ENCODE measurements at places on chromosomes 12 and 14.
A peak's percentile ranks its signal among the peaks of the same experiment; 100 is the strongest.

GRCh38 chr14:25887251-25887878 lies 710.5 kb downstream of the NOVA1 start:
- no peak for DNase-seq

- peak; percentile 56 for DNase-seq
These were observed 14.9 kb upstream of the NFKBIA start for GRCh38 chr14:35419429-35419841.

DNA sequence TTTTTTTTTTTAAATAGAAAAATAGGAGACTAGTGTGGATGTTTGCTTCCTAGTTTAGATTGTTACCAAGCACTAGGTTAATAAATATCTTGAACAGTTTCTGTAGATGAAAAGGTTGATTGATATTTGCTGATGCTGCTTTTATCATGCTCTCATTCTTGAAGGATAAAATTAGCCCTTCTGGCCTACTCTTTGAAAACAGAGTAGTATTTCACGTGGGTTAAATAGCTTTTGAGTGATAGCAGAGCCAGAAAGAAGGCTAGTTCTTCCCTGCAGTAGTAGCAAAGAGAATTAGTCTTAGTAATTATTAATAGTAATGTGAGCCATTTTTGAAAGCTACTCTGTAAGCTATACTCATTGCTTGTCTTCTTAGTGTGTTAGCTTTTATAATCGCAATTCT lies 5.2 kb downstream of the NEDD1 start:
- no peak for DNase-seq

GRCh38 chr12:43807386-43807785 lies 1.3 kb upstream of the TWF1 start:
- no peak for DNase-seq

GRCh38 chr12:105335856-105336255 lies 5.4 kb downstream of the C12orf75 start:
- DNase-seq = no peak

DNA sequence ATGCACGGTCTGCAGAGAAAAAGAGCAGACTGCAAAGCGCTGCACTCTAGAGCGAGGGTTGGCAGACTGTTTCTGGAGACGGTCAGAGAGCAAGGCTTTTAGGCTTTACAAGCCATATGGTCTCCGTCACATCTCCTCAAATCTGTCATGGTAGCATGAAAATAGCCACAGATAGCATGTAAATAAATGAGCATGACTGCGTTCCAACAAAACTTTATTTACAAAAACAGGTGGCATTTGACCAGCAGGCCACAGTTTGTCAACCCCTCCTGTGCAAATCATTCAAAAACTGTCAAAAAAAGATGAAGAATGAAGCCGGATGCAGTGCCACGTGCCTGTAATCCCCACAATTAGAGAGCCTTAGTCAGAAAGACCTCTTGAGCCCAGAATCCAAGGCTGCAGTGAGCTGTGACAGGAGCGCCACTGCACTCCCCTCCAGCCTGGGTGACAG lies 18.9 kb downstream of the SYNE3 start:
- peak; percentile 86 for DNase-seq

- DNase-seq = no peak
These were observed 13.7 kb downstream of the HNRNPC start for GRCh38 chr14:21255385-21256101.

- no peak for DNase-seq
These were observed 297.3 kb upstream of the E2F7 start for GRCh38 chr12:77362509-77363210.

DNA sequence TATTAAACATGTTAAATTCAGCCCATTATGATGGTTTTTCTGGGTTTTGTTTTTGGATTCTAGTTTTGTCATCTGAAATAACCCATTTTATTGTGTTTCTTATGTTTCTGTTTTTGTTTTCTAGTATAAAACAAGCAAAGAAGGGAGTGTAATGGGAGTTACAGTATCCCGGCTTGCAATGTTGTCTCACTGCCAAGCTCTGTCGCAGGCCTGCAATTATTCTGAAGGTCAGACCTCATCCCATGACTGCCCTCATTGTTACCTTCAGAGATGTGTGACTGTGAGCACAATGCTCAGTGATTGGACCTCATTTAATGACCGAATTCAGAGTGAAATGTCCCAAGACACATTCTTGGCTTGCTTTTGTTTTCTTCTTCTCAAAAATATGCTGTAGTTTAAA lies 73.0 kb upstream of the ATF1 start:
- DNase-seq = no peak

DNA sequence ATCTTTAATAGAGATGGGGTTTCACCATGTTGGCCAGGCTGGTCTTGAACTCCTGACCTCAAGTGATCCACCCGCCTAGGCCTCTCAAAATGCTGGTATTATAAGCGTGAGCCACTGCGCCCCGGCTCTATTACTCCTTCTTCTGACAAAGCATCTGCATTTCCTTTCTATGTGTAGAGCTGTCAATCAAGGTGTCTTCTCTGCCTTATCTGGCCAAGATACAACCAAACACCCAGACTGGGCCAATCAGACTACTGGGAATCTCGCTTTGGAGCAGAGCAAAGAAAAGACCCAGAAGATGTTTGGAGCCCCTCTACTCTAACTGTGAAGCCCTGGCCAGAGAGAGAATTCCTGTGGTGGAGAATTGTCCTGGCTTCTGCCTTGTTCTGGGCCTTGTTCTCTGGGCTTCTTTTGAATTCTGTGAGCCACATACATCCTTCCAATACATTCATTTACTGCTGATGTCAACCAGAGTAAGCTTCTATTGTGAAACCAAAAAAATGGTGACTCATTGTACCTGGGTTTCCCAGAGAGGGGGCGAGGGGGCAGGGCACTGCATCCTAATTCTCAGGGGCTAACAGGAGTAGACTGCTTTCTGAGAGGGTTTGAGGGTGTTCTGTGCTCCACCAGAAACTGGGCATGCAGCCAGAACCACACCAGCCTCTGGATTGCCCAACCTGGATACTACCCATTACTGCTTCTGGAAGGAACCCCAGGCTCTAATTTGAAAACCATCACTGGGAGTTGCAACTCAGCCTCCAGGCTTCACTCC lies 18.8 kb upstream of the FLVCR2 start:
- DNase-seq = no peak

DNA sequence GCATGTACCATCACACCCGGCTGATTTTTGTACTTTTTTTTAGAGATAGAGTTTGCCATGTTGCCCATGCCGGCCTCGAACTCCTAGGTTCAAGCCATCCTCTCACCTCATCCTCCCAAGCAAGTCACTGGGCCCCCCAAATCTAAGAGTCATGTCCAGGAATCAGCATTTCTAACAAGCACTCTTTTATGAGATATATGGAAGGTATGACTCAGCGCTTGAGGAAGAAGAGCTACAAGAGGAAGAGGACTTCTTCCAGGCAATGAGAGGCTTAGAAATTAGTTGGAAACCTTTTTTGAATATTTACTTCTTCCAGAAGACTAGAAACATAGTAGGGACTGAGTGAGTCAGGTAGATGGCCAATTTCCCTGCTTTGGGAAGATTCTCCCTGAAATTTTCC lies 114.5 kb downstream of the HMGA2 start:
- DNase-seq = no peak

GRCh38 chr14:77868552-77869285 lies 68.8 kb downstream of the ADCK1 start:
- no peak for DNase-seq

DNA sequence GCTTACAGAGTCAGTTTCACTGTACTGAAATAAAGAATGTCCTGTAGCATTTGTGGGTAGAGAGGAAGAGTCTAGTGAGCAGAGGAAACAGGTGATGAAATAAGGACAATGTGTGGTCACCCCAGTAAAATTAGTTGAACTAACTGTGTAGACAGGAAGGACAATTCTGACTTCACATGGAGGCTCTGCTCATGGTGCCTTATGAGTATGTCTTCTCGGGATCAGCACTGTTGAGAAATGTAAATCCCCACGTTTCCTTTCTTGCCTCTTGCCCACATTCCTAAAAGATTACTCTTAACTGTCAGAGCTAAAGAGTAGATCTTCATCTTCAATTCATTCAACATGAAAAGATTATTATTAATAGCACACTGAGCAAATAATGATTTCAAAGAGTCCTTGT lies 113.2 kb upstream of the FLRT2 start:
- no peak for DNase-seq

- DNase-seq = no peak
These were observed 170.6 kb upstream of the CRY1 start for GRCh38 chr12:107263980-107264379.

GRCh38 chr12:51959211-51959610 lies 7.7 kb downstream of the ACVR1B start:
- DNase-seq = no peak

- DNase-seq = no peak
These were observed 9.2 kb upstream of the MAP1LC3B2 start for GRCh38 chr12:116549993-116550392.

DNA sequence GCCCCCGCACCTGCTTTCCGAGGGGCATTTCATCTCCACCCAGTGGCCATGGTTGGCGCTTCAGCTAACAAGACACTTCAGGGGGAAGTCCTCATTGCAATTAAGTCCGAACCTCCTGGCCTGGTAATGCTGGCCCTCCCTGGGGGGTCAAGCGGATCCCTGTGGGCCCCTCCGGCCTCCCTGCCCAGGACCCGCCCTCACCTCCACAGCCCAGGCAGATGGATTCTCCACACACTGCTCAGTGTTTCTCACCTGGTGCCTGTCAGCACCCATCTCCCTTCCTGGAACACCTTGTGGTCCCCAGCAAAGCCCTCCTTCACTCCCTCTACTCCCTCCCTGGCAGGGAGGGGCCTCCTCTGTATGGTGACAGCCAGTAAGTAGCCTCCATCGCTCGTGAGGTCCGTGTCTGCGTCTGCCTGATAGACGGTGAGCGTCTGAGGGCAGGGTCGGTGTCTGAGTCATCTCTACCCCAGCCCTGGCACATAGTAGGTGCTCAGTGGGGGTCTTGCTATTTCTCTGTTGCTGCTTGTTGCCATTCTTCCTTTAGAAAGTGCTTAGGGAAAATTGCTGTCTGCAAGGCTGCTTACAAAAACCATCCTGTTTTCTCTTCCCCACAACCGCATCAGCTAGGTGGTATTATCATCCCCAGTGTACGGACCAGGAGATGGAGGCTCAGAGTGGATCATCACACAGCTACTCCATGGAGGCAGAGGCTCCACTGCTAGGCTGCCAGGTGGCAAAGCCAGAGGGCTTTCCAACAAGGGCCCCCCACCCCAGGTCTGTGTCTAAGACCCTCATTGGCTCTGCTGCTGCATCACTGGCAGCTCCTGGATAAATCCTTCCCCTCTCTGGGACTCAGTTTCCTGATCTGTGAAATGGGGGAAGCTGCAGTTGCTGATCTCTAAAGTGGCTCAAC lies 39.7 kb upstream of the EML1 start:
- DNase-seq = no peak

GRCh38 chr12:90854136-90854689 lies 100.8 kb downstream of the CCER1 start:
- peak; percentile 55 for DNase-seq

DNA sequence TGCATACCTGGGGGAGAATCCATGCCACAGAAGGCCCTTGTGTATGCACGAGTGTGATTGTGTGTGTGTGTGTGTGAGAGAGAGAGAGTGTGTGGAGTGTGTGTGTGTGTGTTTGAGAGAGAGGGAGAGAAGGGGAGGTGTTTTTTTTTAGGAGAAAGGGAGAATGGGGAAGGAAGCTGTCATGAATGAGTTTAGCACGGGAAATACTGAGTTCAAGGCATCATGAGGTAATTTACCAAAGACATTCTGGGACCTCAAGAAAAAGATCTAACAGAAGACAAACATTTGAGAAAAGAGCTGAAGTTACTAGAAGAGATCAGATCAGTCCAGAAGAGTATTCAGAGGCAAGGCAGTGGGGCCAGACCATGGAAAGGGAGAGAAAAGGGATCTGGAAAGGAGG lies 157.1 kb downstream of the TTC7B start:
- no peak for DNase-seq

DNA sequence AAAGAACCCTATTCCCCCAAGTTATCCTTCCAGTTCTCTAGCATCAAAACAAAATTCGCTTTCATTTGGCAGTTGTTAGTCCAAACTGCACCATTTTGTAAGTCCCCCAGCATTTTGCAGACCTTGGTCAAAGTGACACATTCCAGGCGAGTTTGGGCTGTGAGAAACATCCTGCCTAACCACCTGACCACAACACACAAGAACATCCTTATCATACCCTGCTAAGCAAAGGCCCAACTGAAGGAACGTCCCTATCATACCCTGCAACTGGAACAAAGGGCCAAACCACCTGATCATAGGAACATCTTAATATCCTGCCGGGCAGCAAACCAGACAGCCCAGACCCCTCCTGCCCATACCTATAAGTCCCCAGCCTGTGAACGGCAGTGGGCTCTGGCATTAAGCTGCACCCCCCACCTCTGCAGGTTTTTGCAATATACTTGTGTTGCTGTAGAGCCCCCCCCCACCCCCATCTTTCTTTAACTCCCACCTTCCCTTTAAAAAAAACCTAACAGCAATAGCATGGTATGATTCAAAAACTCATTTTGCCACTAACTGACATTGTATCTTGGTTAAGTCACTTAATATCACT lies 2.7 kb downstream of the PCNX4 start:
- no peak for DNase-seq

DNA sequence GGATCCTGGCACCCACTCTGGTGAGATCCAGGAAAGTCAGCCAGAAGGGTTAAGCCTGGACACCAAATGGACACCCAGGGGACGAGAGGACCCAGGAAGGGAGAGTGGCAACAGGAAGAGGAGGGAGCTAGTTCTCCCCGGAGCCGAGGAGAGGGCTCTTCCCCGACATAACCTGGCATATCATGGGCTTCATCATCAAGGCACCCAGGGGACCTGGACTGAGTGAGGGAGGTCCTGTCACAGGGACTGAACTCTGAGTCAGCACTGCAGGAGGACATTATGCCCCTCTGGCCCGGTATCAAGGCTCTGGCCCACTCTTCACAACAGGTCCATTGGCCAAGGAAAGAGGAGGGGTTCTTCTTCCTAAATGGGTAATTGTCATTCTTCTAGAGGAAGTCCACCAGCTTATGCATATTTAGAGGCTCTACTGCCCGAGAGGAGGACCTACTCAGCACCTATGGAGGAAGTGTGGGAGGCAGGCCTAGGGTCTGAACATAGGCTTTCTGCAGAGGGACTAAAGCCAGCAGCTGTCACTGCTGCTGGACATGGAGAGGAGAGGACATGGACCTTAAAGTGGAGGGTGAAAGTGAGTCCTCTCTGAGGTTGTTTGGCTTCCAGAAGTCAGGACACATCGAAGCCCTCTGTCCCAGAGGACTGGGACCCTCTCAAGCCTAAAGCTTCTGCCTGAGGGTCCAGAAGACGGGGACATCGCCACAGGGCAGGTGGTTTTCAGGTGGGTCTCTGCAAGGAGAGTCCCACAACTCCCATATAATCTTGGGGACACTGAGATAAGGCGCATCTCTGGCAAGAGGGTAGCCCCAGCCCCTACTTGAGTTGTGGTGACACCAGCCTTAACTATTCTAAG lies 18.6 kb downstream of the ISCA2 start:
- DNase-seq = no peak

GRCh38 chr12:108701779-108702441 lies 29.4 kb downstream of the CORO1C start:
- DNase-seq = no peak

DNA sequence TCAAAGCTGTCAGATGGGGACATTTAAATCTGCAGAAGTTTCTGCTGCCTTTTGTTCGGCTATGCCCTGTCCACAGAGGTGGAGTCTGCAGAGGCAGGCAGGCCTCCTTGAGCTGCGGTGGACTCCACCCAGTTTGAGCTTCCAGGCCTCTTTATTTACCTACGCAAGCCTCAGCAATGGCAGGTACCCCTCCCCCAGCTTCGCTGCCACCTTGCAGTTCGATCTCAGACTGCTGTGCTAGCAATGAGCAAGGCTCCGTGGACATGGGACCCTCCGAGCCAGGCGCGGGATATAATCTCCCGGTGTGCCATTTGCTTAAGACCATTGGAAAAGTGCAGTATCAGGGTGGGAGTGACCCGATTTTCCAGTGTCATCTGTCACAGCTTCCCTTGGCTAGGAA lies 115.5 kb downstream of the FUT8 start:
- no peak for DNase-seq

GRCh38 chr14:33692762-33693161 lies 258.1 kb downstream of the EGLN3 start:
- DNase-seq = no peak
